Panc1 (cell line): ENCODE measurements at places on chromosomes 16 and 17. TPM values are rescaled to one million over a fixed set of nuclear protein-coding genes. Genes with fewer than 3 reads are reported as not detected.

DNA sequence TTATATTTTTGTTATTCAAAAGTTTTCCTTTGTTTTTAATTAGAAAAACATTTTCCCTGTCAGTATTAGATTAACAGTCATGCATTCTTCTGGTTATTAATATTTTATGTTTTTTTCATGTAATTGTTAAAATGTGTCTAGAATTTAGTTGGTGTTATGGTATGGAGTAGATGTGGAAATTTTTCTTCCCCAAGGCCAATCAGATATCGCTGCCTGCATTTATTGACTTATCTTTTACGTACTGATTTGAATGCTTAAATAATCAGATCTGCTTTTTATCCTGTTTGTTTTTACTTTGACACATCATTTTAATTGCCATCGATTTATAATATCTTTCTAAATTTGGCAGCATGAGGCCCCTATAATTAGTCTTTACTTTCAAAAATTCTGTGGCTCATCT is 13.6 kb downstream of the FTO start:
- peaks cover 13% of the 10 kb centered on the region; the same call in 1 of the 2 replicates for H3K4me1 ChIP-seq
- H3K4me3 ChIP-seq, result no peak overlapping the region
- H3K27me3 ChIP-seq, result no peaks in the 10 kb centered on the region
- no peak for DNase-seq
- H3K27ac ChIP-seq, result no peak overlapping the region

- H3K36me3 ChIP-seq, result no peaks in the 10 kb centered on the region
- no peak overlapping the region for H3K4me3 ChIP-seq
- H3K27ac ChIP-seq, result no peak overlapping the region
- H3K27me3 ChIP-seq, result no peaks in the 10 kb centered on the region
- no peak for DNase-seq
These were observed 184.3 kb downstream of the HS3ST4 start for GRCh38 chr16:25875956-25876598.

DNA sequence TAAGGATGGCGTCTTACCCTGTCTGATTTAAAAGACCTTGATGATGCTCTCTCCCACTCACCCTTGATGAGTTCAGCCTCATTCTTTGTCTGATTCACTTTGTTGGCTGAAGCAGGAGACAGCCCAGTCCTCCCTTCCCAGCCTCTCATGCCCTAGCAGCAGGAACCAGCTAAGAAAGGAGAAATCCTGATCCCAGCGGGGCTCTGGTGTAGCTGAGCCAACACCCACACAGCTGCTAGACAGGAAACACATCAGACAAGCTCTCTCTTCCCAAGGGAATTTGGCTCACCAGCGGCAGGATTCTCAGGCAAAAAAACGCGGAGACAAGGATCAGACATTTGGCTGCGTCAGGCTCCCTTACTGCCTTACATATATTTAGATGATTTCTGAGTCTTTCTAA is 211.5 kb downstream of the CDH11 start:
- no peak overlapping the region for H3K27ac ChIP-seq
- no peak for DNase-seq
- no peak overlapping the region for H3K4me3 ChIP-seq
- no peaks in the 10 kb centered on the region for H3K27me3 ChIP-seq

Gene FBXL16
- 28.0 TPM for total RNA-seq

GRCh38 chr17:10286324-10286723 is 86.5 kb downstream of the MYH13 start:
- DNase-seq, result no peak
- no peak overlapping the region for H3K27ac ChIP-seq
- H3K4me3 ChIP-seq, result no peak overlapping the region
- H3K4me1 ChIP-seq, result no peaks in the 10 kb centered on the region
- H3K27me3 ChIP-seq, result no peaks in the 10 kb centered on the region; the same call in 1 of the 2 replicates

Gene BFAR
- total RNA-seq, result 114 TPM

DNA sequence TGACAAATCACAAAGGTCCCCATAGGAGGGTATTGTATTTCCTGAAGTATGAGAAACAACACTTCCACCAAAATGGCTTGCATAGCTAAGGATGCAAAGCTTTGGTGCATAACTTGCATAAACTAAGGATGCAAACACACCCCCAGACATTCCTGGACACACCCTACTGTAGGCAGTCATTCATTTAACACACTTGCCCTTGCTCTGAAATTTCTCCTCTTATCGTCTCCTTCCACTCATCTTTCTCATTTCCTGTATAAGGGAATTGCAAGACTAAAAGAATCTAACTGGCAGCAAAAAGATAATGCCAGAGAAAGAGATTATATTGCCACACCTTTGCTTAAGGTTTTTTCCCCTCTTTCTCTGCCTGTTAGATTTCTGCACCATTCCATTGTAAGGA is 28.3 kb downstream of the CHD9 start:
- H3K4me3 ChIP-seq, result no peak overlapping the region
- DNase-seq, result no peak
- no peaks in the 10 kb centered on the region for H3K27me3 ChIP-seq
- no peaks in the 10 kb centered on the region for H3K36me3 ChIP-seq
- no peaks in the 10 kb centered on the region for H3K4me1 ChIP-seq
- no peak overlapping the region for H3K27ac ChIP-seq

GRCh38 chr17:40360091-40360490 is 4.4 kb downstream of the GJD3 start:
- no peak for DNase-seq
- no peak overlapping the region for H3K4me3 ChIP-seq
- peaks cover 15% of the 10 kb centered on the region; the same call in 1 of the 2 replicates for H3K4me1 ChIP-seq
- no peaks in the 10 kb centered on the region for H3K27me3 ChIP-seq
- no peaks in the 10 kb centered on the region for H3K36me3 ChIP-seq

DNA sequence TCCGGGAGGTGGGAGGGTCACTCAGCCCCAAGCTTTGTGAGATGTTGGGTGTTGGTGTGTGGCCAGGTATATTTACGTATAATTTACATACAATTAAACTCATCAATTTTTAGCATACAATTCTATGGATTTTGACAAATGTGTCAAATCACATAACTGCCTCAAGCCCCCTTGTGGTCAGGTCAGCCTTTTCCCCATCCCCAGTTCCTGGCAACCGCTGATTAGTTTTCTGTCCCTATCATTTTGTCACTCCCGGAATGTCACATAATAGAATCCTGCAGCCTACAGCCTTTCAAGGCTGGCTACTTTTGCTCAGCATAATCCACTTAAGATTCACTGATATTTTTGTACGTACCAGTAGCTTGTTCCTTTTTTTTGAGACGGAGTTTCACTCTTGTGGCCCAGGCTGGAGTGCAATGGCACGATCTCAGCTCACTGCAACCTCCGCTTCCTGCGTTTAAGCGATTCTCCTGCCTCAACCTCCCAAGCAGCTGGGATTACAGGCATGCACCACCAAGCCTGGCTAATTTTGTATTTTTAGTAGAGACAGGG is 19.3 kb upstream of the RAI1 start:
- H3K36me3 ChIP-seq, result no peaks in the 10 kb centered on the region
- no peaks in the 10 kb centered on the region for H3K4me1 ChIP-seq
- no peaks in the 10 kb centered on the region for H3K27me3 ChIP-seq
- H3K27ac ChIP-seq, result no peak overlapping the region
